NCI-H1092 (cell line): ENCODE measurements at places on chromosomes 11 and 22.

DNA sequence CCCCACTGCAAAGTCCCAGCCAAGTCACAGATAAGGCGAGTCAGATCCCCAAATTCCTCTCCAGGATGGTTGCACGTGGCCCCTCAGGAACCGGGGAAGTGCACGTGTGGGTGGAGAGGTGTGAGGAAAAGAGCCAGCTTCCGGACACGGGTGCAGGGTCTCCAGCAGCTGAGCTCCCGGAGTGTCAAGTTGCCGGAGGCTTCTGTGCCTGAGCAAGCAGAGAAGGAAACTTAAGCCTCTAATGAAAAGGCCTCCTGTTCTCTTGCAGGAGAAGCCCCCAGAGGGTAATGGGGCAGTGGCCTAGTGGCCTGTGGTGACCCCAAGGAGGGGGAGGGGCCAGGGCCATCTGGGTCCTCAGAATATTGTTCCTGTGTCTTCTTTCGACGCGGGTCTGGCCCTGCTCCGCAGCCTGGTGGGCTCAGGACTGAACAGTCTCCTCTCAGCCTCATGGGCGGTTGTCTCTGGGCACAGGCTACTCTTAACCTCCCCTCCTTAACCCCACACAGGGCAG is 147.9 kb downstream of the FEZ1 start:
- DNase-seq = no peak

DNA sequence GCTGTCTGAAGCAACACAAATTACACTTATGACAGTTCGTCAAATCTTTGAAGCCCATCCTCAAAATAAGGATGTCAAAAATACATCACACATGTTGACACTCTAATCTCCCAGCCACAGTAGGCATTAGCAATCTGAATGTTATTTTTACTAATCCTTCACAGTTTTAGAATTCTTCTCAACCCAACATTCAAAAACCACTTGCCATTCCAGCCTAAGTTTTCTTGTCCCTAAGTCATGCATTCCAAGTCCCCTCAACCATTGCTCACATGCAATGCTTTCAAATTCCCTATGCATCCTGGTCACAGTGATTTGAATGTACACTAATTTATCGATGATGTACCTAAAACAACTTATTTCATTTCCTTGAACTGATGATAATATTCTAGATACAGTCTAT is 7.5 kb downstream of the BDNF start:
- DNase-seq = no peak

- DNase-seq = no peak
Observed at GRCh38 chr11:62854825-62855570, 15.6 kb upstream of the WDR74 start.

DNA sequence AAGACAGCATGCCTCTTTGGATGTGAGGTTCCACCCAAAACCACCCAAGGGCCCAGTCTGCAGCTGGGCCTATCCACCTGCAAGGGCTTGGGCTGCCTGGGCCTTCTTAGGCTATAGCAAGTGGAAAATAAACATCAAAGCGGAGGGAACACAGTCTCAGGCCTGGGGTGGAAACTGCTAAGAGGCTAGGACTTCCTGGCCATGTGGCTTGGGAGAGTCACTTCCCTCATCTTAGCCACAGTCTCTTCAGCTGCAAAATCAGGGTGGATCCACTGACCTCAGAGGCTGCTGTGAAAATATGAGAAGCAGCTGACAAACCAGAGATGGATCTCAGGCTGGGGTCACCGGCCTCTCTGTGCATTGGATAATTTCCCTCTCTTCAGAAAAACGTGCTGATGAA is 30.6 kb upstream of the TFIP11 start:
- no peak for DNase-seq

DNA sequence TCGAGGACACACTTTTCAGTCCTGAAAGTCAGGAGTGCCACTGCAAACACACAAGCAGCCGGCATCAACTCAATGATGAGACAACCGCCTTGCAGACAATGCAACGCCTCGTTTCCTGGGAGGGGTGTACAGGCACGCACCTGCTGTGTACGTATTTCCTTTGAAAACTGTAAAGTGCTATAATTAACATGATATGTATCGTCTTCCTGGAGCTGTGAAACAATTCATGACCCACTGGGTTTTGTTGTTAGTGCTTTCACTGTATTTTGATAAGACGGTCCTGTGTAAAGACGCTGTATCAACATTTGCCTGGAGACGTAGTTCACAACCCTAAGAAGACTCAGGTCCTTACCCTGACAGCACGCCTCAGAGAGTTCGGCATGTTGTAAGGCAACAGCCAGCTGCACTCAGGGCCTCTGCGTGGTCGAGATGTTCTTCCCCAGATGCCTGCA is 105.7 kb upstream of the ANO1 start:
- DNase-seq = no peak

DNA sequence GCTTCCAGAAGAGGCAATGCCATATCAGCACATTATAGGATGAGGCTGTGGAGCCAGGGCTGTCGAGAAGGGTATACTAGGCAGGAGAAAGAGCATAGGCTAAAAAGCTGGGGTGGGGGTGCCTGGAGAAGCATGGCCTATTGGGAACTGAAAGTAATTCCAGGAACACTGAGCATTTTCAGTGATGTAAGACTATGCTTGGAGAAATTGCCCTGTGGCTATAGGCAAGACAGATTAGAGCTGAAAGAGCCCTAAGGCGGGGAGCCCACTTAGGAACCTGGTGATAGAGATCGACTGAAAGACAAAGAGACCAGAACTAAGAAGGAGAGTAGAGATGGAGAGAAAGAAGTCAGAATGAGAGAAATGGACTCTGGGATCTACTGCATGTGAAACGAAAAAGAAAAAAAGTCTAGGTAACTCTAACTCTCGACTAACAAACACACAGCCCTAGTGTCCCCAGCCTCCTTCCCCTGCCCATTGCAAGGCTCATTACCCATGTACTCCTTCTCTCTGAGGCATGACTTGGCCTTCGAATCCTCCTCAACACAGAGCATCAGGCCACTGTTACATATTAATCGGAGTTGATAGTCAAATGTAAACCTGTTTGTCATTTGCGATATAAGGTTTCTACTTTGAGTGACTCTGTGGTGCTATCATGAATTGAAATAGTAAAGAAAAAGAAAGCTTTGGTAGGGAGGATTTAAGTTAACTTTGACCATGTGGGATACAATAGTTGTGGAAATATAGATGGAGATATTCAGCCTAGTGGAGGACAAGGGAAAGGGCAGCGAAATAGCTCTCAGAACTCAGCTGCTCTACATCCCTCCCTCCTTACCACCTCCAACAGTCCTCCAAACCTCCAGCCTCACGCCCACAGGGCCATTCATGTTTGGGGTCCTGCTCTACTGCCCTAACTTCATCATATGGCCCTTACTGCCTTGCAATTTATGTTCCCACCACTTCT is 52.3 kb upstream of the BMAL1 start:
- DNase-seq = no peak

GRCh38 chr11:109864151-109864661 is 229.0 kb upstream of the ZC3H12C start:
- no peak for DNase-seq

DNA sequence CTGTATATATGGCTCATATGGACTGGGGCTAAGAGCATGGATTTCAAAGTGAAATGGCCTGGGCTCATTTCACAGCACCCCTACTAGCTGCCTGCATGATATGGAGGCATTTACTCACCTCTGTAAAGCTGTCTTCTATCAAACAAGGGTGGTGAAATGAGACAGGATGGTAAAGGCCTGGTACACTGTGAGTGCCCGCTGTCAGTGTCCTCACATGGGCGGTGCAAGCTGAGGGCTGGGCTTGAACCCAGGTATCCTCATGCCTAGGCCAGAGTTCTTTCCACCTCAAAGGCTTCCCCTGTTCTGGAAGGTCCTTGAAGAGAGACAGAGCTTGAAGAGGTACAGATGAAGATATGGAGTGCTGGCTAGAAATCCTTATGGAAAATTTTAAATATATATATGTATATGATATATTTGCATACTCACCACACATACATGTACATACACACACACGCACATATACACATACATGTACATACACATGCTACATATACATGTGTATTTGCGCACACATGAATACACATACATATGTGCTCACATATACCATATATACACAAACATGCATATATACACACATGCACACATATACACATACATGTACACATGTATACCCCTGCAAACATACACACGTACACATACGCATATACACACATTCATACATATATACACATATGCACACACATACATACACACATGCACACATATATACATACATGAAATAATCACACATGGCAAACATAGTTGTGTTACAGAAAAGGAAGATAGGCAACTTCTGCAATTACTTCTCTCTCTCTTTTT is 44.7 kb downstream of the MICAL2 start:
- no peak for DNase-seq

DNA sequence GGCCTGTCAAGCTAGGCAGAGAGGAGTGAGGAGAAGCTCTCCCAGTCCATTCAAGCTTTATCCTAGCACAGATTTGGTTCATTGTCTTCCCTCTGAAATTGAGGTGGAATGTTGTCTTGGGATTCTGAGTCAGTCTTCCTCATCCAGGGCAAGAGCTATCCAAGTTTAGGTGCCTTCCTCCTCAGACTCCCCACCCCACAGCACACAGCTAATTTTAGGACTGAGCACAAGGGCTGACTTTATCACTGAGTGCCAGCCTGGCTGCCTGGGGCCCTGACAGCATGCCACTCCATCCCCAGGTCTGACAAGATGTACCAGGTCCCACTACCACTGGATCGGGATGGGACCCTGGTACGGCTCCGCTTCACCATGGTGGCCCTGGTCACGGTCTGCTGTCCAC is 2.6 kb downstream of the PGAP2 start:
- no peak for DNase-seq

DNA sequence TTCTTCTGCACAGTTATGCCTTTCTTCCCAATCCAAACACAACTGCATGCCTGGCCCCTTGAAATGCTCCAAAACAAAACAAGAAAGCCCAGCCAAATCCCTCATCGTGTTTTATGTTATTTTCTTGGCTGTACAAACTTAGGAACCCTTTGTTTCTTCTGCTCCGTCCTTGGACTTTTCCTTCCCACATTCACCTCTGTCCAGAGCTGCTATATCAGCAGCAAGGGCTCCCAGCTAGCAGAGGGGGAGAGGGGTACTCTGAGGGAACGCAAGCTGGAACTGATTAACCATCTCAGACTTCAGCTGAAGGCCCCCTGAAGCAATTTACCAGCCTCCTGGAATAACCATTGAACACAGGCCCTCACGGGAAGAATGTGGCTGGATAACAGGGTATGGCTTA is 214.7 kb downstream of the TENM4 start:
- no peak for DNase-seq

DNA sequence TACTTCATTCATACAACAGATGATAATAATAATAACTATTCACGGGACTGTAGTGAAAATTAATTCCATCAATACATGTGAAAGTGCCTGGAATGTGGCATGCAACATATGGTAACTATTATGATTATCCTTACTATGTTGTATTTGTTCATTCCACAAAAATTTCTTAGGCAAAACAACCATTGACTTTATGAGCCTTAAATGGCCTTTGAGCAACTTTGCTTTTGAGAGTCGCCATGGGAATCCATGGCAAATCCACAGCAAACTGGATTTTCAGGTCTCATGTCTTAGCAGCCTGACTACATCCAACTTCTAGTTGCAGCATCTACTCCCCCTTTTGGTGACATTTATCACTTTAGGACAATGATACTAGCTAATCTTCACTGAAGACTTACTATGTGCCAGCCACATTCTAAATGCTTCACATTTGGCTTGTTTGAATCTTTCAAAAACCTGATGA is 56.8 kb downstream of the SLC1A2 start:
- DNase-seq = no peak

DNA sequence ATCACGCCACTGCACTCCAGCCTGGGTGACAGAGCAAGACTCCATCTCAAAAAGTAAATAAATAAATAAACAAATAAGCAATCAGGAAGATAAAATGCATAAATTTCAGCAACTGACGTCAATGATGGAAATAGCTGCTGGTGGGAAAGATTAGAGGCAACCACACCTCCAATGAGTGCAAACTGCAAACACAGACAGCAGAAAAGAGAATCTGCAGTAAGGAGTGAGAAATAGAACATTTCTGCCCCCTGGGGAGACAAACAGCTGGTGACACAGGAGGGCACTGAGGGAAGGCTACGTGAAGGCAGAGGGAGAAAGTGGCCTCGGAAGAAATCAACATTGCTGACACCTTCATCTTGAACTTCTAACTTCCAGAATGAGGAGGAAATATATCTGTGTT is 6.5 kb downstream of the PI4KA start:
- no peak for DNase-seq

DNA sequence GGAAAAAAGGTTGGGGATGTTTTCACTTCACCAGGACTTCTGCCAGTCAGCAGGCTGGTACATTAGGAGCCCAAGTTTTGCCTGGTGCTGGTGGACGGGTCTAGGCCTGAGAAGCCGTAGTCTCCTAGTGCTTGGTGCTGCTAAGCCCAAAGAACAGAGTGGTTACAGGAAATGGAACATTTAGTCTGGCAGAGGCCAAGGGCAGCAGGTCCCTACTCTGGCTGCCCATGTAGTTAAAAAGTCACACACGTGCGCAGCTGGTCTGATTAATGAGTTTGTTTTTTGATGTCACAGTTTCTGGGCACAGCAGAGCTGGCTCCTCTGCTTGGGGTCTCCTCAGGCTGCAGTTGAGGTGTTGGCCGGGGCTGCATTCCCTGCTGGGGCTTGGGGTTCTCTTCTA is 20.6 kb downstream of the BCR start:
- DNase-seq = no peak

- DNase-seq = no peak
Observed at GRCh38 chr11:81033779-81034540, 1593.1 kb upstream of the TENM4 start.

DNA sequence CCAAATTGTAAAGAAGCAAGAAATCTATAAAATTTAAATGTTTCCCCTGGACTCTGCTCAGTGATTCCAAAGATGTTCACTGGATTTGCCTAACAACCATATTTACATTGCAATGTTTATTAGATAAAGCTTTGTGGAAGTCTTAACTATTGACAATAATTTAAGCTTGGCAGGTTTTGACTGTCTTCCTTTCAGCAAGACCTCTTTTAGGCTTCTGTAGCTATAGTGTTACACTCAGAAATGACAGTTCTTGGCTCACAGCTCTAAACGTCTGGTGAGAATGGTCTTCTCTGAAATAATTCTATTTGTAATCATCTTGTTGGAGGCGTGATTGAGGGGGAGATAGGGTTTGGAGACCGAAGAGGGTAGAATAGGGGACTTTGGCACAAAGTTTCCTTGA is 44.8 kb upstream of the CRTAM start:
- no peak for DNase-seq

- DNase-seq = peak; percentile 18
Observed at GRCh38 chr22:30425616-30426387, at the start of gene MTFP1. Gene MTFP1, plus strand, starts transcription at chr22:30425768. Its CDS starts 112 bp downstream, at chr22:30425880.

DNA sequence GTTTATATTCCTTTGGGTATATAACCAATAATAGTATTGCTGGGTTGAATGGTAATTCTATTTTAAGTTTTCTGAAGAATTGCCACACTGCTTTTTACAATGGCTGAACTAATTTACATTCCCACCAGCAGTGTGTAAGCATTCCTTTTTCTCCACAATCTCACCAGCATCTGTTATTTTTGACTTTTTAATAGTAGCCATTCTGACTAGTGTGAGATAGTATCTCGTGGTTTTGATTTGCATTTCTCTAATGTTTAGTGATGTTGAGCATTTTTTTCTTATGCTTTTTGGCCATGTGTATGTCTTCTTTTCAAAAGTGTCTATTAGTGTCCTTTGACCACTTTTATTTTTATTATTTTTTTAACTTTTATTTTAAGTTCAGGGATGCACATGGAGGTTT is 275.3 kb downstream of the METTL15 start:
- no peak for DNase-seq

- DNase-seq = no peak
Observed at GRCh38 chr11:122140500-122140899, 24.5 kb upstream of the BLID start.

- DNase-seq = no peak
Observed at GRCh38 chr11:113859665-113860064, 15.7 kb downstream of the USP28 start.

- DNase-seq = no peak
Observed at GRCh38 chr11:132349811-132350733, 979.7 kb downstream of the NTM start.
